IgD-negative memory B cell (primary cell): ENCODE measurements at places on chromosomes 1 and 21. TPM values are rescaled to one million over a fixed set of nuclear protein-coding genes. Genes with fewer than 3 reads are reported as not detected.

The LAD1 gene
- polyA plus RNA-seq: not detected

The ABCG1 gene
- 11.6 TPM for polyA plus RNA-seq

The KPRP gene
- polyA plus RNA-seq: not detected

The GRHL3 gene
- polyA plus RNA-seq: not detected

The MATN1 gene
- not detected for polyA plus RNA-seq

The KRTAP11-1 gene
- polyA plus RNA-seq: not detected
